ENCODE measurements at places on chromosomes 12 and 14. TPM values are rescaled to one million over a fixed set of nuclear protein-coding genes. Genes with fewer than 3 reads are reported as not detected.

DNA sequence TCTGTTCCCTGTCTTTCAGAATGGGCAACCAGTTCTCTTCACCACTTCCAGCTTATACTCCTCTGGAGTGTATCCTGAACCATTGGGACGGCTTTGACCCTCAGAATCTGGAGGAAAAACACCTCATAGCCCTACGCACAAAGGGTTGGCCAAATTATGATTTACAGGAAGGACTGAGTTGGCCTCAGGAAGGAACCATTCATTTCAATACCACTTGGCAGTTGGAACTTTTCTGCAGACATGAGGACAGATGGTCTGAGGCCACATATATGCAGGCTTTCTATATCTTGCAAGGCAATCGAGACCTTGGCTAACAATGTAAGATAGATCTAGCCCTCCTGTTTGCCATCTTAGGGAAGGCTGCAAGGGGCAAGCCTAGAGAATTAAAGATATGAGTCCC, 24.0 kb downstream of the CLECL1 start:
- DNase-seq: no peak
- peaks cover 40% of the 10 kb centered on the region for H3K36me3 ChIP-seq
- no peak overlapping the region for H3K4me3 ChIP-seq
- H3K27me3 ChIP-seq: no peaks in the 10 kb centered on the region

DNA sequence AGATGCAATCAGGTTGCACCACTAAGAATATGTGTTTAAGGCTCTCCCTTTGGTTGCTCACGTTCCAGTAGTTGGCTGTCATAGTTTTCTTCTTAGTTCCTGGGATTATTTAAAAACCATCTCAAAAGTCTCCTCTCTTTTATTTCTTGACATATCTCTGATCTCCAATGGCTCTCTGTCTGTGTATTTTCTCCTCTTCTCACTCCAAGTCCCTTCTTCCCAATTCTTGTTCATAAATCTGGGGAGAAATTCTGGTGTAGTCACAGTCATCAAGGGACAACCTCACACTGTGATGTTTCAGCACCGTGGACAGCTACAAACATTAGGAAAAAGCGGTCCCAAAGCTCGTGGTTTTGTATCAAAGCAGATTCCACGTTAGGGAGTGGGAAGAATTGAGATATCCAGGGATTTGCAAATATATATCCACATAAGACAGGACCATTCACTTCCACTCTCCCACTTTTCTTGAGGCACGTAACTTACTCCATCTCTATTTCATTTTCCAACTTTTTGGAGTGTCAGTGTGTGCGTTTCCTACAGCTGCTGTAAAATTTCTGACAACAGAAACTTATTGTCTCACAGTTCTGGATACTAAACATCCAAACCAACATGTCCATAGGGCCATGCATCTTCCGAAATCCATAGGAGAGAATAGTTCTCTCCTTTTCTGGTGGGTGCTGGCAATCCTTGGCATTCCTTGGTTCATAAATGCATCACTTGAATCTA, 80.6 kb upstream of the TMEM233 start:
- no peak for DNase-seq
- H3K4me3 ChIP-seq: no peak overlapping the region
- H3K4me1 ChIP-seq: no peaks in the 10 kb centered on the region
- no peaks in the 10 kb centered on the region for H3K27me3 ChIP-seq
- no peaks in the 10 kb centered on the region for H3K36me3 ChIP-seq

DNA sequence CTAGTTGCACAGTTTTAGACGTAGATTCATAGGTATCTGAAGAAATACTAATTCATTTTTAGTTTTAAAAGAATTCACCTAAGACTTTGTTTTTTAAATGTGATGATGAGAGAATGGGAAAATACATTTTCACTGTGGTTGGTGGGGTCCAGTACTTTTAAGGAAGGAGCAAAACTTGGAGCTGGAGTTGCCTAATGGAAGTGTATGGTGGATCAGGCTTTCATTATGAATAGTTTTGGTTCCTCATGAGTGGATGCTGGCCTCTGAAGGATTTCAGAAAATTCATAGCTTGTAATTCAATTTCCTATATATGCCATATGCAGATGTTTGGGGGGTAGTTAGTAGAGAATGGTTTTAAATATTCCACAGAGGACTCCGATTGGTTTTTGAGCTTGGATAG, 27.1 kb downstream of the STK38L start:
- H3K4me1 ChIP-seq: no peaks in the 10 kb centered on the region
- no peak for DNase-seq
- no peaks in the 10 kb centered on the region for H3K27me3 ChIP-seq
- H3K36me3 ChIP-seq: peaks cover 10% of the 10 kb centered on the region

GRCh38 chr14:71108398-71109119, 201.3 kb downstream of the PCNX1 start:
- no peak for DNase-seq
- no peak overlapping the region for H3K4me3 ChIP-seq
- peaks cover 50% of the 10 kb centered on the region for H3K36me3 ChIP-seq
- peak overlapping the region; percentile 22 for H3K27ac ChIP-seq
- H3K27me3 ChIP-seq: no peaks in the 10 kb centered on the region

GRCh38 chr12:86713121-86713520, 456.9 kb upstream of the MGAT4C start:
- no peak for DNase-seq
- H3K36me3 ChIP-seq: no peaks in the 10 kb centered on the region
- H3K27me3 ChIP-seq: no peaks in the 10 kb centered on the region

- no peak overlapping the region for H3K27ac ChIP-seq
- H3K36me3 ChIP-seq: no peaks in the 10 kb centered on the region
Observed at GRCh38 chr14:33335366-33335765, 396.7 kb downstream of the NPAS3 start.

DNA sequence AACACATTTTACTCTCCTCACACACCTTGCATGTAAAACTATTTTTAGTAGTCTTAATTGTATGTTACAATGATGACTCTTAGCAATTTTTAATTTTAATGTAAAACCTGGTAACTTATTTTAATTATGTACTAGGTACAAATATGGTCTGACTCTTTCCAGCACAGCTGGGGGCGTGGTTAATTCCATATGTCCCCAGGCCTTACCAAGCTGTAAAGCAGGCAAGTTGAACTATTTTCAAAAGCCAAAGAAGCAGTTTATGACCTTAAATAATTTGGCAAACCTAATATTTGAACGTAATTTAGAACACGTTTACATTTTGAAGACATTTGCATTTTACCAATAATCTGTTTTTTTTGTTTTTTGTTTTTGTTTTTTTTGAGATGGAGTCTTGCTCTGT, 9.3 kb upstream of the ACOT6 start:
- DNase-seq: no peak
- no peak overlapping the region for H3K27ac ChIP-seq
- peaks cover 6% of the 10 kb centered on the region for H3K27me3 ChIP-seq
- no peak overlapping the region for H3K4me3 ChIP-seq

DNA sequence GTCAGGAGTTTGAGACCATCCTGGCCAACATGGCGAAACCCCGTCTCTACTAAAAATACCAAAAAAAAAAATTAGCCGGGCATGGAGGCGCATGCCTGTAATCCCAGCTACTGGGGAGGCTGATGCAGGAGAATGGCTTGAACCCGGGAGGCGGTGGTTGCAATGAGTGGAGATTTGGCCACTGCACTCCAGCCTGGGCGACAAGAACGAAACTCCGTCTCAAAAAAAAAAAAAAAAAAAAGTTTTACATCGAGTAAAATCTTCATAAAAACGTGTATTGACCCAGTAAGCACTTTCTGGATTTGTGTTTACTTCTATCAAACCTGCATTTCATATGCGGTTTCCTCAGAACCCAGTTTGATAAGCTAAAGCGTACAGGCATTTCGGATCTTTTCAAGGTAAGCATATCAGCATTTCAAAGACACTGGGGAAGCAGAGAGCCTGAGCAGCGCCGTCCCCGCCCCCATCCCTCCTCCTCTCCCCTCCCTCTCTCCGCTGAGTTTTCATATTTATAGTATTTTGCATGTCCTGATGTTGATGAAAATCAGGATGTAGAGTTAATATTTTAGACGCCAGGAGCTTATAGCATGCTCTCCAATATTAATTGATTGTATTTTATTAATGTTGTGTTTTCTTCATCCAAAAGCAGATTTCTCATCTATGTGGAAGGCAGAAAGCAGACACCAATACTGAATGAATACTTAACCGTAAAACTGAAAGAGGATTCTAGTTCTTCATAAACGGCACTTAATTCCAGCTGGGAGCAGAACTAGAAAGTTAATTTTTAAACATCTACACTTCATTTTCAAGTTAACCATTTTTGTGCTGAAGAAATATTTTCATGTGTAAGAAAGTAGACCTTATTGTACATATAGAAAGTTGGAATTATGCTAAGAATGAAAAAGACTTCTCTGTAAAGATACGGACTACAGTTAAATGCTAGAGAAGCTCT, 9.2 kb upstream of the HIP1R start:
- DNase-seq: no peak
- H3K27me3 ChIP-seq: peaks cover 12% of the 10 kb centered on the region
- no peak overlapping the region for H3K27ac ChIP-seq

DNA sequence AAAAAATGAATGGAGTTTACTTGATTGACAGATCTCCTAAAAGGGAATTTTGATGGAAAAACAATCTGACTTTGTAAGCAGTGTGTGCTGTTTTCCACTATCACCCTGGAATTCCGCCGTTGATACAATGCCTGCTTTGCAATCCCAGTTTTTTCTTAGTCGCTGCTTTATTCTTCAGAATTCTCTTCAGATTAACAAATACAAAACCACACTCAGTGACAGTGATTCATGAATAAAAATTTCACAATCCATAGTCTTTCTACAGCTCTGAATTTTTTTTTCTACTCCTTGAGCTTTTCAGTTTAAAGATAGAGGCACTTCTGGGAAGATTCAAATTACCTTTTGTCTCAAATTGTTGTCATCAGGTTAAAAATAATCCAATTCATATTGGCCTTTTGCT, 44.6 kb upstream of the KITLG start:
- DNase-seq: no peak
- no peaks in the 10 kb centered on the region for H3K27me3 ChIP-seq
- no peaks in the 10 kb centered on the region for H3K4me1 ChIP-seq
- H3K36me3 ChIP-seq: no peaks in the 10 kb centered on the region
- no peak overlapping the region for H3K27ac ChIP-seq
- H3K4me3 ChIP-seq: no peak overlapping the region

GRCh38 chr14:65260786-65261185, 151.7 kb upstream of the FUT8 start:
- H3K4me1 ChIP-seq: peaks cover 7% of the 10 kb centered on the region
- H3K4me3 ChIP-seq: no peak overlapping the region
- DNase-seq: no peak

DNA sequence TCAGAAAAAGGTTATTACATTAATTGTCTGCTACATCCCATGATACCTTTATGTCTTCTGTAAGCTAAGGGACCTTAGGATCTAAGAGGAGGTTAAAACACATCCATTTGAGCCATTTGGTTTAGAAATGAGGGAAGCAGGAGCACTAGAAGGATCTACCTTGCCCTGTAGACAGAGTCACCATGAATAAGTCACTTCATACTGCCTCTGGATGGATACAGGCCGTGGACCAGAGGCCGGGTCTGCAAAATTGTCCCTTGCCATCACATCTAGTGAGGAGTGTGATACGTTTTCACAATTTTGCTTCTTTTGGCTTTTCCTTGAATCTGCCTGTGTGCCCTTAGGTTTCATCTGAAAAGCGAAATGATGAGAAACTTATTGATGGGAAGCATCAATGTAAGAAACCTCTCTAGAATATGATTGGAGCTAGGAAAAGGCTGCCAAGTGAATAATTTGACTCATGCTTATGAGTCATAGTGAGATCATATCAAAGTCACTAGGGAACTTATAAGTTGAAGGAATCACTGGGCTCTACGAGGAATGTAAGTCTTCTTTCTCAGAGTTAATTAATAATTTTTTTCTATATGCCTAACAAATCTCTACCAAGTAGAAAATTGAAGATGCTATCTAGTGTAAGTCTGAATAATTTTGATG, 10.8 kb downstream of the GLRX5 start:
- no peaks in the 10 kb centered on the region for H3K27me3 ChIP-seq
- H3K36me3 ChIP-seq: peaks cover 13% of the 10 kb centered on the region
- DNase-seq: no peak
- H3K27ac ChIP-seq: no peak overlapping the region

GRCh38 chr12:61220337-61220736, 1039.9 kb upstream of the USP15 start:
- H3K27me3 ChIP-seq: no peaks in the 10 kb centered on the region
- no peak for DNase-seq
- no peaks in the 10 kb centered on the region for H3K4me1 ChIP-seq
- no peak overlapping the region for H3K4me3 ChIP-seq
- H3K27ac ChIP-seq: no peak overlapping the region
- no peaks in the 10 kb centered on the region for H3K36me3 ChIP-seq

- H3K4me1 ChIP-seq: peaks cover 4% of the 10 kb centered on the region
- DNase-seq: no peak
- H3K36me3 ChIP-seq: no peaks in the 10 kb centered on the region
- no peaks in the 10 kb centered on the region for H3K27me3 ChIP-seq
Observed at GRCh38 chr12:27199638-27200300, 44.3 kb upstream of the STK38L start.

GRCh38 chr12:110403976-110404682, 621 bp upstream of the ANAPC7 start:
- H3K4me3 ChIP-seq: peak overlapping the region; percentile 97
- peak; percentile 84 for DNase-seq
- no peaks in the 10 kb centered on the region for H3K27me3 ChIP-seq
- peaks cover 27% of the 10 kb centered on the region for H3K4me1 ChIP-seq

DNA sequence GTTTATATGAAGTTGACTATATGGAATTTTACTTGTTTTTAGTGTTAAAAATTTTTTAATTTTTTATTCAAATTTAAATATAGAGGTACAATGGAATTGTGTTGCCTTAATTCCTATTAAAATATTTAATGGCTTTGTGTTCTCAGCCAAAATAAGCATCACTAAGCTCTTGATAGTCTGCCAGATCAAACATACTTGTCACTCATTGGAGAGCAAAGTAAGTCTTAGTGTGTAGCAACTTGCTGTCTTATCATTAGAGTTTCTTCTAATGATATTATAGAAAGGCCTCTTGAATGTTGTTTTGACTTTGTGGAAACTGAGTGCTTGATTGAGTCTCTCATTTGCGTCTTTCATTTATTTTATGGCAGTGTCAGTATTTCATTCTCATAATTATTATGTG, 10.7 kb downstream of the SFSWAP start:
- H3K4me3 ChIP-seq: no peak overlapping the region
- H3K4me1 ChIP-seq: peaks cover 23% of the 10 kb centered on the region
- no peaks in the 10 kb centered on the region for H3K27me3 ChIP-seq
- no peak overlapping the region for H3K27ac ChIP-seq

DNA sequence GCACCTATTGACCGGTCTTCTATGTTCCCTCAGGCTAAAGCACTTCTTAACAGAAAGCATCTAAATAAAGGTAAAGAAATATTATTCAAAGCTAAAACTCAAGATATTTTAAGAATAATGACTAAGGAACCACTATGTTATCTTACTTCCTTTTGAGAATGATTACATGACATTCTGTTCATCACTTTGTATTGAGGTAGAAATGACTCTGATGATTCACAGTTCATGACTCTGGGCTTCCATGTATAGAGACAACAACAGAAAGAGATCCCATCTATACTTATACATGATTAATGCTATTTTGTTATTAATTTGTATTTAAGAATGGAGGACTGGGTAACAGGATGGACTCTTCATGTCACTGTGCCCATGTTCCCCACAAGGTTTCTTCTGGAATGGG, 218.3 kb upstream of the OR4E1 start:
- H3K36me3 ChIP-seq: no peaks in the 10 kb centered on the region
- H3K4me1 ChIP-seq: peaks cover 21% of the 10 kb centered on the region
- peaks cover 11% of the 10 kb centered on the region for H3K27me3 ChIP-seq
- no peak overlapping the region for H3K4me3 ChIP-seq
- no peak overlapping the region for H3K27ac ChIP-seq

- no peak for DNase-seq
- no peak overlapping the region for H3K27ac ChIP-seq
- peaks cover 7% of the 10 kb centered on the region for H3K4me1 ChIP-seq
- H3K27me3 ChIP-seq: no peaks in the 10 kb centered on the region
Observed at GRCh38 chr12:10528174-10528953, 22.7 kb downstream of the EIF2S3B start.

KRT75 gene
- not detected for total RNA-seq

DUSP6 gene
- total RNA-seq: 116 TPM

HIGD1C gene
- total RNA-seq: not detected

Data from activated CD8-positive, alpha-beta T cell treated with anti-CD3 and anti-CD28 coated beads, Interleukin-2, amount 10 ng/mL, durations not matched to agents 7 days and 5 days (primary cell).